ENCODE measurements at places on chromosomes 3 and 15.

DNA sequence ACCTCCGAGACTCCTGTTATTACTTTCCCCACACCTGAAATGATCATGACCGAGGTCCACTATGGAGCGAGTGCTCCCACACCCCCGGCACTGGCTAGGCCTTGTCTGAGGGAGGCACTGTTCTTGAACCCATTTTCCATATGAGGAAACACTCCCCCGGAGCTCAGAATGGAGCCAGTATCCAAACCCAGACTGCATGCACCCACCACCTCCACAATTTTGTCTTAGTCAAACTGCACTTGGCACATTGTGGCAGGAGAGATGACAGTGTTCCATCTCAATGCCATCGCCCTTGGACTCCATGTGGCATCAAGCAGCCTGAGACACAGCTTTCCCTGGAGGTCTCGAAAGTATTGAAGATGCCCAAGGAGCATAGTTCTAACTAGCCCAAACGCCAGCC, 154.1 kb downstream of the NUP210 start:
- no peak for DNase-seq

DNA sequence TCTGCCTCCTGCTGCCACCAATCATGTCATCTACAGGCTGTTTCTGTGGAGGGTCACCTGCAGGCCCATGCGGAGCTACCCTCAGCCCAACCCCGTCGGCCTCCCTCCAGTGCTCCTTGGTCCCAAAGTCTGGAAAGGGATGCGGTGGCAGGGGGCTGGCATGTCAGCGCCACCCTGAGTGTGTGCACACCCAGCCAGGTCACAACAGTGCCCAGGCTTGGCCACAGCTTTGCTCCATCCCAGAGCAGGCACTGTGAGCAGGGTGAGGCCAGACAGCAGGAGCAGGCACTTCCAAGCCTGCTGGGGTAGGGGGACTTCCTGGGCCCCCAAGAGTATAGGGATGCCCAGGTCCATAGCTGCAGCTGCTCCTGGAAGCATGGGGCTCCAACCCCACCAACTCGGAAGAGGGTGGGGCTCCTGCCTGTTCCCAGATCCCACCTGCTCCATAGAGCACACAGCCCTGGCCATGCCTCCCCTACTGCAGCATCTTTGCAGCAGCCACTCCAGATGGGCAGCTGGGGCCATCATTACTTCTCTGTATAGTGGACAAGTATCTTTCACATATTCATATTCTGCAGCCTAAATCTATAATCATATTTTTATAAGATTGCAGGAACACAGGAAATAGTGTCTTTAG, 109.3 kb downstream of the CBLB start:
- DNase-seq = no peak

DNA sequence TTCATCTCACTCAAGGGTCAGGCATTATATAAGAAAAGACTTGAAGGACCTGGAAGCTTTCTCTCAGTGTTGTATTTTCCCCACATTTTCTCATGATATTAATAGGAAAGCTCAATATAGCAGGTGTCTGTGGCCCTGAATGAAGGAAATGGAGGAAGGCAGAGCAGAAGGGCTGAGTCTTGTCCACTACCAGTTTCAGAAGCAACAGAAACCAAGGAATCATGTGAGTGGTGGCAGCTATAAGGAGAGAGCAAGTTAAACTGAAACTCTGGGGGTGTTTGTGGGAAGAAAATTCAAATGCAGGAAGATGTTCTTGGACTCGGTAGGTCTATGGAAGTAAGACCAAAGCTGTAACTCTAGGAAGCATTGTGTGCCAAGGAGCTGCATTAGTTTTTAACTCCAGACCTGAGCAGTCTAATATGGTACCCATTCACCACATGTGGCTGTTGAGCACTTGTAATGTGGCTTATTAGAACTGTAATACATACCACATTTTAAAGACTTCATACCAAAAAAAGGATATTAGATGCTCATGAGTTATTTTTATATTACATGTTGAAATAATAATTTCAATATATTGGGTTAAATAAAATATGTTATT, 278.8 kb upstream of the GADL1 start:
- DNase-seq = no peak

GRCh38 chr15:49895347-49896223, 223.4 kb downstream of the ATP8B4 start:
- DNase-seq = no peak

DNA sequence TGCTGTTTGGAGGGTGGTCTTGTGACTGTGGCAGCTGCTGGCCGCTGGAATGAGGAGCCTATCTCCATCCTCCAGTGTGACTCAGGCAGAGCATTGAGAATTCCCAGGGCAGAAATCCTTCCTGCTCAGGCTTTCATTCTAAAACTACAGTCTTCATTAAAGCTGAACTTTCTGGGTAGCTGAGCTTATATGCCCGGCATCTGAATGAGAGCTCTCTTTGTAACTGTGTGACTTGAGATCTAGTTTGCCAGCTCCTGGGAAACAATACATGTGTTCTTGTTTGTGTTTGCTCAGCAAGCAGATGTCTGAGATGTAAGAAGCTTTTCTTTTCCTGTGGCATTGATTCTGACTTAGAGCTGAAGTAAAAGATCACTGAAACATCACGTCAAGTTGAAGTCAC, 22.4 kb downstream of the RLBP1 start:
- DNase-seq = no peak

DNA sequence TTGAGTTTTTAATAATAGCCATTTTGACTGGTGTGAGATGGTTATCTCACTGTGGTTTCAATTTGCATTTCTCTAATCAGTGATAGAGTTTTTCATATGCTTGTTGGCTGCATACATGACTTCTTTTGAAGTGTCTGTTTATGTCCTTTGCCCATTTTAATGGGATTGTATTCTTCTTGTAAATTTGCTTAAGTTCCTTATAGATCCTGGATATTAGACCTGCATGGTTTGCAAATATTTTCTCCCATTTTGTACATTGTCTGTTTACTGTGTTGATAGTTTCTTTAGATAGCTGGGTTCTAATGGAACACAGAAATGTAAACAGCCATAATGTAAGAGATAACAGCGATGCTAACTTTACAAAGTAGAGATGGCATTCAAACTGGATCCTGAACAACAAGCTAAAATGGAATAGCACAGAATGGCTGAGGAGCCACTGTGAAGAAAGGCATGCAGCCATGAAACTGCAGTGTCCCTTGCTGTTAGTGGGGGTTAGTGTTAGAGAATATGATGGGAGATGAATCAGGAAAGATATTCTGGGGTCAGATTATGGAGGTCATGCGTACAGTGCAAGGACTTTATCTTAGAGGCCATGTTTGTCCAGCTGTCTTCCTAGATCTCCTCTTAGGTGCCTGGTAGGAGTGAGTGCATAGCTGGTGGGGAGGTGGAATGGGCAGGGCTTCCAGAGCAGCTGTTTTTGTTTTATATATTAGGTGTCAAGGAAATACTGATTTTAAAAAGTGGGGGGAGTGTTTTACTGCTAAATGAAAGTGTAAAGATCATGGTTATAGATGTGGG, 48.1 kb downstream of the BBS4 start:
- DNase-seq = no peak

DNA sequence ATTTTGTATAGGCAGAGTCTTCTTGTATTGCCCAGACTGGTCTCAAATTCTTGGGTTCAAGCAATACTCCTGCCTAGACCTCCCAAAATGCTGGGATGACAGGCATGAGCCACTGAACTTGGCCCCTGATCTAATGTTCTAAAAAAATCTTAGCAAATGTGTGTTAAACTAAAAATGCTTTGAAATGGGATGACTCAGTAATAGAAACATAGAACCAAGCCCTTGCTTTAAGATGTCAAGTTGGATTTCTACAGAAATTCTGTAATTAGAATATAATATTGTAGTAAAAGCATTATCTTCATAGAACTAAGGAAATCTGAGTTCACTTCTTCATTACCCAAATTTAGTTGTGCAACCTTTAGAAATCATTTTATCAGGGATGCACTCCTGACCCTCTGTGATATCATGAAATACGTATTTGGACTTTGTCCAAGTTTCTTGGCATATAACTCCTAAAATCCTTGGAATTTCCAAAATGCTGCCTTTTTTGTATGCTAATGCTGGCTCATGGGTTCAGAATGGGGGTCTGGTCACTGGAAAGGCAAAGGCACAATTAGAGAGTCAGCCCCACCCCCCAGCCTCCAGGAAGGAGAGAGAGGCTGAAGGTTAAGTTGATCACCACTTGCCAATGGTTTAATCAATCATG, 217.3 kb downstream of the TP63 start:
- DNase-seq = no peak

DNA sequence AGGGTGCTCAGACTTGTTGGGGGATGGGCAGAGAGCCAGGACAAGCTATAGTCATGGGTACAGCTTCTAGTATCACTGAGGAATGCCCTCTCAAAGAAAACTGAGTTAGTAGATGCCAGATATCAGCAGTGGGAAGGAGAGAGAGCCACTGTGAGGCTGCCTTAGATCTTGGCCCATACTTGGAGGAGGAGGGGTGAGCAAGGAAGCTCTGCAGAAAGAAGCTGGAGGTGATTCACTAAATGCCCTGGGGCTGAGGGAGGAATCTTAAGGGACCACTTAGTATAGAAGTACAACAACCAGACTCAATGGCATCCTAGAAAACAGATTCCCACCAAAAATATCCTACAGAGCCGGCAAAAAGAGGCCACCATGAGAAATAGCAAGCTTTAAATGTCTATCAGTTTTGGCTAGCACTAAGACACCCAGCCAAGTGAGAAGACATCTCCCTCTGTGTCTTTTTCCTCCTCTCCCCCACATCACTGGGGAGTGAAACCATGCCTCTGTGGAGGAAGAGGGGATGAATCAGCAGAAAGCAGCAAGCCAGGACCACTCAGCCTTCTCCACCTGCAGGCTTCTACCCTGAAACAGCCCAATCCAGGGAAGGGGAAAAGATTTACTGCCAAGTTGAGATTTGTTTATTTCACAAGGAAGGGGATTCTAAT, 282.5 kb upstream of the STT3B start:
- no peak for DNase-seq

DNA sequence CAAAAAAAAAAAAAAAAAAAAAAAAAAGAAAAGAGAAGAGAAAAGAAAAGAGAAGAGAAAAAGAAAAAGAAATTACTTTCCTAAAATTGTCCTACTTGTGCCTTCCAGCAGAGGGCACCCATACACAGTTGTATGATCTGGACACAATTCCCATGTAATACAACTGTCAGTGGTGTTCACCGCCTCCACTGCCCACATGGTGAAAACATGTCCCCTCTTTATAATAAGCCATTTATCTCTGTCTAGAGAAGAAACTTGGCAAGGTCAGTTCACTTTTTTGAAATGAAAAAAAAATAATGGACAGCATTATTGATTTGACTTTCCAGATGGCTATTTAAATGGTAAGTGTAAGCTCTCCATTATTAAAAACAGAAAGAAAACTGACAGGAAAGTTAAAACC, 459.4 kb downstream of the GBE1 start:
- peak; percentile 73 for DNase-seq

DNA sequence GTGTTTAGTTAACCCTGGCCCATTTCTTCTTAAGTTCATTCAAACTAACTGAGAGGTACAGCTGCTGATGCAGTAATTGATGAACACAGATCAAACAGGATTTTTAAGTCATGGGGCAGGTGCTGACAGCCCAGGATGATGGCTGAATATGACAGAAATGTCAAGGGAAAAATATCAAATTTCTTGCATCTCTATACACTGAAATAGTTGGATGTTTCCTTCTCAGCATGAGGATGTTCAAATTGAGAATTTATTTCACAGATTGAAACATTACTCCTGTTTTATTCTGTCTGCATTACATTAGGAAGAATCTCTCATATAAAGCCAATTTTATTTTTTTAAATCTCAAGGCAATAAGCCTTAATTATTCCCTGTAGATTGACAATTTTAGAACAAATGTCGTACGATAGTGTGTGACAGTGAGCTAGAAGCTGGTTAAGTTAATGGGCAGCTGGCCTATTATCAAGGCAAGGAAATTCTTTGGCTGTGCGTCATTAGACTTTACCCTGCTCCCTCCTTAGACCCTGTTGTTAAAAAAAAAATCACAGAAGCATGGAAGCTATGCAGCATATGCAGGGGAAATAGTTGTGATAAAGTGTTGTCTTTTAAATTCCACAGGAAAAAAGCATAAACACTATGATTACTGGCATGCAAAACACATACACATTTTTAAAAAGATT, 183.8 kb upstream of the KCNMB2 start:
- no peak for DNase-seq

DNA sequence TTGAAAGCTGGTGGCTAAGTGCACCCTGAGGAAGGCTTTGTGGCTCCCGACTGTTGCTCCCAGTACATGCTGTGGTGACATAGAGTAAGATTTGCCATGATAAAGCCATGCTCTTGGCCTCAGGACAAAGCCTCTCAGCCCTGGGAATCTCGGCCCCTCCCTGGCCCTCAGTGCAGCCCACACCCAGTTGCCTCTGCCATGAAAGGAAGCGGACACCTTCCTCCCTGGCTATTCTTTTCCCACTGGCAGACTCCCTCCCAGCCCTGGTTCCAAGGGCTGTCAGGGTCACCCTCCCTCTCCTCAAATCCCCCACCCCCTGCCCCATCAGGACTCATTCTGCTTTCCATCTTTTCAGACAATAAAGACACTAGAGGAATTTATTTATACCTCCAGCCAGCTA, 119.8 kb upstream of the NEO1 start:
- no peak for DNase-seq

DNA sequence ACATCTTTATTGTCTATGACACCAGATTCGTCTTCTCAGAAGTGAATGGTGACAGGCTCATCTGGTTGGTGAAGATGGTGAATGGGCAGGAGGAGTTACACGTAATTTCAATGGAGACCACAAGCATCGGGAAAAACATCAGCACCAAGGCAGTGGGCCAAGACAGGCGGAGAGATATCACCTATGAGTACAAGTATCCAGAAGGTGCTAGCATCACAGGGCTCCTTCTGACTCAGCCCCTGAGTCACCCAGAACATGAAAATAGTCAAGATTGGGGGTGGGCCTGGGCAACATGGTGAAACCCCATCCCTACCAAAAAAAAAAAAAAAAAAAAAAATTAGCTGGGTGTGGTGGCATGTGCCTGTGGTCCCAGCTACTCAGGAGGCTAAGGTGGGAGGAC, 32.6 kb downstream of the TGM4 start:
- no peak for DNase-seq

- no peak for DNase-seq
Measured at GRCh38 chr3:59118928-59119327, 69.1 kb upstream of the CFAP20DC start.

GRCh38 chr15:65651831-65652749, 30.4 kb downstream of the SLC24A1 start:
- no peak for DNase-seq

GRCh38 chr15:60635507-60636352, 156.8 kb upstream of the ICE2 start:
- peak; percentile 87 for DNase-seq
